ENCODE measurements at places on chromosomes 1 and 21.

DNA sequence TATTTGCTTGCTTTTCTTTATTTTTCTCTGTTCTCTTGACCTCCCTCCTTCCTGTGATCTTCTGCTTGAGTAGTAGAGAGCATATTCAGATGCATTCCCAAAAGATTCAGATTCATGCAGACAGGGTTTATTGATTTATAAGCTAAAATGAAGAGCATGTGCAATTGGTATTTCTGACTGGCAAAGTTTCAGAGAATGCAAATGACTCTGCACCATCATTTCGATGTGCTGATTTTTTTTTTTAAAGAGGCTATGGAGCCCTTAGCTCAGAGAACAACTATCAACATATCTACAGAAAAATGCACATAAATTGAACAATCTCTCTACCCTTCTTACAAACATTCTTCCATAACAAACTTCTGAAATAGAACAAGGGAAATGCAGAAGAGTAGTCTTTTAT lies 312.0 kb downstream of the VAV3 start:
- no peak for DNase-seq

DNA sequence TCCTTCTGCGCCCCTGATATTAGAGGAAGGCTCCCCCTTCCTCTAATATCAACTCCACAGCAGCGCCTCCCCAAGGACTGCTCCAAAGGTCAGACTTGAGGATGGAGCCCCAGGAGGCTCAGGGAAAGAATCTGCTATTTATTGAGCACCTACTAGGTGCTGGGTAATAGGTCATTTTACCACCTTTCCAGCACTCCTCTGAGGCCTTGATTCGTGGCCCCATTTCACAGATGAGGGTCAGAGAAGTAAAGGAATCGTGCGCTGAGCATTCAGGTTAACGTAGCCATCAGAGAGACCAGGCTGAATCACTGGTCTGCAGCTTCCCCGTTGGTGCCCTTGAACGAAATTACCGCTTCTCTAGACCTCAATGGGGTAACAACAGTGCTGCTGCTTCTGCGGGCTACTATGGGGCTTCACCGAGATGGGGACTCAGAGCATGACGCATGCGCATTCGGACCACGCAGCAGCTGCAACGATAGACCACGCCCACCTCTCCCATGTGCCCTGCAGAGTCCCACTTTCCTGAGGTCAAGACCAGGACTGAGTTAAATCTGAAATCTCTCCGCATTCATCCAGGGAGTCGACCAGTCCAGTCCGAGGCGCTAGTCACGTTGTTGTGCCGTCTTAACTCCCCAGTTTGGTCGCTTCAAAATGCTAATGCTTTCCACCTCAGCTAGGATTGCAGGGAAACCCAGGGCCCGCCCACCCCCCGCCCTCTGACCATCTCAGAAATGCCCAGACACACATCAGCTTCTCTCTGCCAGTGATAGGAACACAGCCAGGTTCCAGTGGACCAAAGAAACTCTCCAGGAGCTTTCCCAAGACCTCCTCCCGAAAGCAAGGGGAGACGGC lies 12.9 kb downstream of the CAMK2N1 start:
- DNase-seq = no peak

DNA sequence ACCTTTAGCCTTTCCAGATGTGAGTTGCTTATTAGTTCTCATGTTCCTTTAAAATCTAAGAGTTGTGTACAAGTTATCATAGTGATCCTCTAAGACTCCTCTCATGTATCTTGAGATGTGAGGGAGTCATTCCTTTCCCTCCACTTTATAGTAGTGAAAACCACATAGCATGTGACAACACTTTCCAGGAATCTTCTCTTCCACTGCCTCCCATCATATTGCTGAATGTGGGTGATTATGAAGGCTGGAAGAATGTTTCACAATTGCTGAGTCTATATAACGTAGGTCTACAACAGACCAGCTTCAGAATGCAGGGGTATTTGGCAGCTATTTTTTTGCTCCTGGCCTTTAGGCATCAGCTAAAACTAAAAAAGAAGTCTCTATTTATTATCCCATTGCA lies 44.7 kb upstream of the LRRC7 start:
- DNase-seq = no peak

DNA sequence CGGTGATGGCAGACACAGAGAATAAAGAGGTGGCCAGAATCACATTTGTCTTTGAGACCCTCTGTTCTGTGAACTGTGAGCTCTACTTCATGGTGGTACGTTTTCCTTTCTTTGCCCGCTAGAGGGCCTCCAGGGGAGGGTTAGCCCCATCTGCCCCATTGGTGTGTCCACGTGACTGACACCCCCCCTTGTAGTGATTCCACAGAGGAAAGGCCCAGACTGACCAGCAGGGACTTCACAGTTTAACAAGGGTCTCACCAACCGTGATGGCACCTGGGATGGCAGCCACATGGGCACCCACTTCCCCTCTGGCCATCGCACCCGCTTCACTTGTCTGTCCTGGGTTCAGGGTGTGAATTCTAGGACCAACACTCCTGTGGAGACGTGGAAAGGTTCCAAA lies 22.3 kb upstream of the SARS1 start:
- DNase-seq = no peak

DNA sequence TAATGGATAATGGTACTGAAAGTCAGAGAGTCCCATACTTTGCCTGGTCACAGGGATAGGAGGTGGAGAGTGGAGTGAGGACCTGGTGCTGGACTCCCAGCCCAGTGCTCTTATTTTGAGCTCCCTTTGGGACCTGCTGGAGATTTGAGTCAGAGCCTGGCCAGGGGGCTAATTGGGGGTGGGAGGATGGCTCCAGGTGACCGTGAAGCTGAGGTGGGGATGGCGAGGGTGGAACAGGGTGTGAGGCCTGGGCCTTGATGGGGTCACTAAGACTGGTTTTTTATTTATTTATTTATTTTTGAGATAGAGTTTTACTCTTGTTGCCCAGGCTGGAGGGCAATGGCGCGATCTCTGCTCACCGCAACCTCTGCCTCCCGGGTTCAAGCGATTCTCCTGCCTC lies 17.8 kb downstream of the AMPD2 start:
- no peak for DNase-seq
